ENCODE measurements at places on chromosomes 6 and 20.

GRCh38 chr20:15835811-15836210, 737.4 kb downstream of the KIF16B start:
- no peak for DNase-seq

DNA sequence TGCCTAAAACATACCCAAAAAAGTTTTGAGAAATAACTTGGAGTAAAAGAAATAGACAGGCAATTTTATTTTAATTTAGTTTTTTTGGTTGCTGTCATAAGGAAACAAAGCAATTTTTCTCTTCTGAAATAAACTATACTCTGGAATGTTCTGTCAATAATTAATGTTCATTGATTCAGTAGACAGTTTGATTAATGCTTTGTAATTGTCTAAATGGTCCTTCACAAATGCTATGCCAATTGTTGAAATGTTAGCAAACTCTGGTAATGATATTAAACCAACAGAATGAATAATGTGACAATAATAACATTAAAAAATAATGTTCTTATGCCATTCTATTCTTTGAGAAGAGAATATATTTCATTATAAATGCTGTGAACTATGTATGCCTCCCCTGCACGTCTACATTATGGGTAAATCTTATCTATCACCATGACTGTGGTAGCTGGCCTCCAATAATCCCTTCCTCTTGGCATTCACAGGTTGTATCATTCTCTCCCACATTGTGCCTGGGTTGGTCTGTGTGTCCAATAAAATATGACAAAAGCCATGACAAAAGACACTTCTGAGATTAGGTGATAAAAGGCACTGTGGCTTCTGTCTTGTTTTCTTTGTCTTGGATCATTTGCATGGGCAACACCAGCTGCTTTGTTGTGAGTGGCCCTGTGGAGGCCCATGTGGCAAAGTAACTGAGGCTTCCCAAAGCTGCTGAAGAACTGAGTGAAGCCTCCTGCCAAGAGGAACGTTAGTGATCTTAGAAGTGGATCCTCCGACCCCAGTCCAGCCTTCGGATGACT, 25.1 kb downstream of the IL20RA start:
- no peak for DNase-seq

- DNase-seq = no peak
These were observed 9.8 kb downstream of the SYNGAP1 start for GRCh38 chr6:33429750-33430052.

GRCh38 chr6:77463308-77463860, at the start of gene HTR1B:
TSS of gene HTR1B (minus strand) at chr6:77463491. CDS start at chr6:77463403, 88 bp downstream.
- DNase-seq = no peak

GRCh38 chr6:30824698-30825097, 59.6 kb upstream of the DDR1 start:
- no peak for DNase-seq

DNA sequence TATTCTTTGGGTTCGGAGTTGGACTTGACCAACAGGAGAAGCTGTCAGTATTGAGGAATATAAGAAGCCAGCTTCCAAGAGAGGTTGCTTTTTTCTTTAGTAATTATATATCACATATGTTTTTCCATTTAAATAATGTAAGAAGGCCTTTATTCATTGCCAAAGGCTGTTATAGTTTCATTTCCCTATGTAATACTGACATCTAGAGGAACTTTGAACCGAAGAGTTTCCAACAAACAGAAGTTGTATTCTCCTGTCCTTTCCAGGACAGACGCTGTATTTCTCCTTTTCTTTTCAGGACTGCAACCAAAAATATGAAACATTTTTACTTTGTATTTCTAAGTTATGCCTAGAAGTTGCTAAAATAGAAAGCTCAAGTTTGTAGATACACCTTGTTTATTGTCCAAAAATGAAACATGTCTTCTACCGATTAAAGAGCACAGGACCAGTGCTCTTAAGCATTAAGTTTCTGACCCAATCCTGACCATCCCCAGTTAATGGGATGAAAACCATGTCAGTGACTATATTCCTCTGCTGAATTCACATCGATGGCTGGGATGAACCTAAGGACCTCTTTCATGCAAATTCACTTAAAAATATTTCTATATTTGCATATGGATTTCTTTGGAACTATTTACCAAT, 55.1 kb downstream of the MYLK4 start:
- no peak for DNase-seq

GRCh38 chr6:72522735-72523141, 99.1 kb upstream of the KCNQ5 start:
- DNase-seq = no peak

GRCh38 chr20:42406826-42407225, 782.9 kb downstream of the PTPRT start:
- DNase-seq = no peak

DNA sequence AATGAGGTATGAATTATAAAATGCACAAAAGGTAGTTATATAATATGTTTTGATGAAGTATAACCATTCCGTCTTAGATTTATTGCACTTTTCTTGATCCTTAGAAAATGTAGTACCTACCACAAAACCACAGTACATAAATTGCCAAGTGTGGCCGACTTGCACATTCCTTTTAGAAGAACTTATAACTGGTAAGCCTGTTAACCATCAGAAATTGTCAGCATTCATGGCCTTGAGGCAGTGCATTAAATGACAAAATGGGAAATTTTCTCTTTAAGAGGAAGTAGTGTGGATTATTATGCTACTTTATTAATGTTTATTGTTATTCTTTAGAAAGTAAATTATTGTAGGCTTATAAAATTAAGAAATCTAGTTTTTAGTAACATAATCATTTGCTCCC, 29.6 kb downstream of the TAB2 start:
- DNase-seq = no peak

DNA sequence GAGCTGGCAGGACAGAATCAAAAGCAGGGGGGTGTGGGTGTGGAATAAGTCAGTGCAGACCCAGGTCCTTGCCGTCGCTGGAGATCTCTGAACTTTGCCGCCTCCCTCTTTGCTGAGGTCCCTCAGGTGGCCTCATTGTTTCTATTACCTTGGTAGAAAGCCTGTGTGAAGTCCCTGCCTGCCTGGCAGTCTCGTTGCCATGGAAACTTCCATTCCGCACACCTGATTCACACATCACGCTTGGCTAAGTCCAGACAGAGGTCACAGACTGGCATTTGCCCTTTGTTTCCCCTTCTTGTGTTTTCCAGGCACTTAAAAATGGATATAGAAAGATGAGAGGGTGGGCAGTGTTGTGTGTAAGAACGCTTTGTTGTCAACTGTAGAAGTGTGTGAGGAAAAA, 260.6 kb downstream of the PRL start:
- DNase-seq = no peak

GRCh38 chr6:27295301-27296079, 16.6 kb downstream of the POM121L2 start:
- DNase-seq = no peak

- no peak for DNase-seq
These were observed 43.1 kb downstream of the E2F3 start for GRCh38 chr6:20444786-20445271.

- no peak for DNase-seq
These were observed 51.9 kb downstream of the CBFA2T2 start for GRCh38 chr20:33541797-33542196.

GRCh38 chr20:402898-403581, 5.1 kb upstream of the RBCK1 start:
- DNase-seq = no peak

- DNase-seq = no peak
These were observed at the start of gene MOXD1 for GRCh38 chr6:132400883-132401617. TSS of gene MOXD1 (minus strand) at chr6:132401475. CDS start at chr6:132401426, 49 bp downstream.

DNA sequence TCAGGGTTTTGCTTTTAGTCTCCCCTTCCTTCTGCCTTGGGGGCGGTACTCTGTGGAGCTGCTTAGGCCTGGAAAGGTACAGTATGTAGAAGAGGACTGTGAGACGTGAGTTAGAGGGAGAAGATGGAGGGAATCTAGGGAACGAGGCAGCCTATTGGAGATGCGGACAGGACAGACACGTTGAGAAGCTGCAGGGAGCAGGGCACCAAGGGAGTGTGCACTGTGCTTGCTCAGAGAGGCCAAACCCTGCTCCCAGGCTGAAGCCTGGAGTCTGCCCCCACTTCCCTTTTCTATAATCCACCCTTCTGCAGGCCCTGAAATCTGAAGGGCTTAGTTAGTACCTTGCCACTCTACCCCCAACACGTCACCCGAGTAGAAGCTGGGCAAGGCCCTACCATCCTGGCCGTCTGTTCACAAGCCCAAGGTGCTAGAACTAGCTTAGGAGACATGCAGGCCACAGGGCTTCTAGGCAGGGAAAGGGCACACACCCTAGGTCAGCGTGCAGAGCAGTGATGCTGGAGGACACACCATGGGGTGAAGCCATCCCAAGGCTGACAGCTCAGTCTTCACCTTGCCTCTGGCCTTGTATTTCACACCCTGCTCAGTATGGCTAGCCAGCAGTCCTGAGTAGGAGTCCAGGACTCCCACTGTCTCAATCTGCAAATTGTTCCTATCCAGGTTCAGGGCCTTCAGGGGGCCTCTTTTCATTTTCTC, 6.9 kb downstream of the TP53INP2 start:
- no peak for DNase-seq

- no peak for DNase-seq
These were observed 5.0 kb downstream of the RAB44 start for GRCh38 chr6:36702656-36703055.

DNA sequence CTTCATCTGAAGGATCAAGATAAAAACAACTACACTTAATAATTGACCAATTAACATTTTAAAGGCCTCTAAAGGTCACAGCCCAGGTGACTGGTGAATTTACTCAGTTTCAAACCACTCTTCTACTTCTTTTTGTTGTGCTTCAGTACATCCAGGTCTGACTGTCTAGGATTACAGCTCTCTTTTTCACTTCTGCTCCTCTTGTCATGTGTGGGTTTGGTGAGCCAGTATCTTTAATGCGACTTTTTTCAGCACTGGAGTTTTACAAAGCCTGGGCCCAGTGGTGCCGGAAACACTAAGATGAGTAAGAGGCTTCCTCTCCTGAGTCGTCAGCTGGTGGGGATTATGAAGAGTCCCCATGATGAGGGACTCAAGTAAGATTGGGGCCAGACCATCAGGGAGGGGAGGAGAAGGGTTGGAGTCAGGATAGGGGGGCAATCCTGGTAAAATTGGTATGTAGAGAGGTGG, 27.0 kb downstream of the HECA start:
- peak; percentile 63 for DNase-seq

DNA sequence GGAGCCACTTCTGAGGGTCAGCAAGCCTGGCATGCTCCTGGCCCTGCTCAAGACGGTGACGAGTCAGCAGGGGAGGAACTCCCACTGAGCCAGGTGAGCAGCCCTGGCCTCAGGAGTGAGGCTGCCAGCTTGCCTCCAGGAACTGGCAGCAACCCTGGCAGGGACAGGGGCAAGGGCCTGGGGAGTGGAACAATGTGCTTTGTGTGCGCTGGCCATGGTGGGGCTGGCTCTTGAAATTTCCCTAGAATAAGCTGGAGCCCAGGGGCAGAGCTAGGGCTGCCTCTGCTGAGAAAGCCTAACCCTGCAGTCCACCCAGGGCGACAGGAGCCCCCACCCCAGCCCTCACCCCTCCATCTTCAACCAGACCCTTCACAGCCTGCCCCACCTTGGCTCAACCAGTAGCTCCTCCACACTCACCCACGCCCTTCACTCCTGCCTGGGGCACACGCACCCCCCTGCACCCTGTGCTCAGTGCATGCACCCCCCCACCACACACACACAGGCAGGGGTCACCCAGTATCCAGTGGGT, 88.0 kb downstream of the MRPL14 start:
- DNase-seq = no peak

- DNase-seq = no peak
These were observed 35.4 kb upstream of the SYNCRIP start for GRCh38 chr6:85678026-85678601.
